ENCODE measurements at places on chromosomes 6 and 20. TPM values are rescaled to one million over a fixed set of nuclear protein-coding genes. Genes with fewer than 3 reads are reported as not detected.

MUCL3 gene
- total RNA-seq: not detected

SYCP2 gene
- 0.52 TPM for total RNA-seq

KIAA0408 gene
- total RNA-seq: 1.6 TPM

EBF4 gene
- total RNA-seq: 3.7 TPM

CALHM4 gene
- not detected for total RNA-seq

CPXM1 gene
- total RNA-seq: 3.0 TPM

XKR7 gene
- not detected for total RNA-seq

SLC22A16 gene
- total RNA-seq: not detected

ZBP1 gene
- not detected for total RNA-seq

UBE3D gene
- total RNA-seq: 8.6 TPM

Measured in epithelial cell of alveolus of lung (primary cell).